ENCODE measurements at places on chromosomes 5 and 9.

- no peak for DNase-seq
Measured at GRCh38 chr5:1298723-1299510, 4.0 kb upstream of the TERT start.

- DNase-seq: no peak
Measured at GRCh38 chr9:80177949-80178480, 606.2 kb downstream of the TLE4 start.

DNA sequence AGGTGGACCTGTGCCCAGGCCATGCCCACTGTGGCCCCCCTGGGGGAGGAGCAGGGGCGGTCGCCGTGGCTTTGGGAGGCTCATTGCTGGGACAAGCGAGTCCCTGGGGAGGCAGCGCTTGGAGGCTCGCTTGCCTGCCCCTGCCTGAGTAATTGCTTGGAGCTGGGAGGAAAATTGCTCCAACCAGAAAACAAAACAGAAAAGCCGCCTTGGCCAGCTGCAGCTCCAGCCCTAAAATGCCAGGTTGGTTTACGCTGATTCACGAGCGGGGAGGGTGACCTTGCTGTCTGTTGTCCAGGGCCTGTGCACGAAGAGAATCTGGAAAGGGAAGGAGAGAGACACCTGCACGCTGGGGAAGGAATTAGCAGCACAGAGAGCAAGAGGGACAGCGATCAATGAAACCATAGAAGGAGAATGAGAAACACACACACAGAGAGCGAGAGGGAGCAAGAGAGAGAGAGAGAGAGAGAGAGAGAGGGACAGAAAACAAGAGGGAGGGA lies 25.3 kb downstream of the NTNG2 start:
- no peak for DNase-seq

- DNase-seq: no peak
Measured at GRCh38 chr5:133391354-133392136, 220.8 kb downstream of the FSTL4 start.

DNA sequence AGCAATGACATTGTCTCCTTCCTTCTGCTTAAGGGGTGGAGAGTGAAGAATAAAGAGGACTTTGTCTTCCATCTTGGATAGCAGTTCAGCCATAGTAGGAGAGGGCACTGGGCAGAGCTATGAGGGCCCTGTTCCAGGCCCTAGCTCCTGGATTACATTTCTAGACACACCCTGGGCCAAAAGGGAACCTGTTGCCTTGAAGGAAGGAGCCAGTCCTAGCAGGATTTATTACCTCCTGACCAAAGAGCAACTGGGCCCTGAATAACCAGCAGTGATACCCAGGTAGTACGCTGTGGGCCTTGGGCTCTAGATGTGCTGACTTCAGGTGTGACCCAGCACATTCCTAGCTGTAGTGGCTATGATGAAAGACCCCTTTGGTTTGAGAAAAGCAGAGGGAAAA lies 95.8 kb downstream of the RMI1 start:
- no peak for DNase-seq

DNA sequence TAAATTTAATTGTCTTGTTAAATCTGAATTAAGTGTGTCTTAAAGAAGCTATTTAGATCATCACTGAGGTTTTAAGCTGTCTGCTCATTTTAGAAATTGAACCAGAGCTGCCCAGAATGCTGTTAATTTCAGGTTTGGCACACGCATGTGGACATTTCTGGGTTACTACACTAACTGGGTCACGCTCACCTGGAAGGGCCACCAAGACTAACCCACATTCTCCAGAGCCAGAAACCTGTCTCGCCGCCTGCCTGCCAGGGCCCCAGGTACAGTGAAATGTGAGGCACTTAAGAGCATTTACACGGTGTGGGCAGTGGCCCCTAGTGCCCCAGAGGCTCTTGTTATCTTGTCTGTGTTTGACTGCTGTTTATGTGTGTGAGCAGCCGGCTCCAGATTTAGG lies 46.6 kb downstream of the ATP10B start:
- no peak for DNase-seq

DNA sequence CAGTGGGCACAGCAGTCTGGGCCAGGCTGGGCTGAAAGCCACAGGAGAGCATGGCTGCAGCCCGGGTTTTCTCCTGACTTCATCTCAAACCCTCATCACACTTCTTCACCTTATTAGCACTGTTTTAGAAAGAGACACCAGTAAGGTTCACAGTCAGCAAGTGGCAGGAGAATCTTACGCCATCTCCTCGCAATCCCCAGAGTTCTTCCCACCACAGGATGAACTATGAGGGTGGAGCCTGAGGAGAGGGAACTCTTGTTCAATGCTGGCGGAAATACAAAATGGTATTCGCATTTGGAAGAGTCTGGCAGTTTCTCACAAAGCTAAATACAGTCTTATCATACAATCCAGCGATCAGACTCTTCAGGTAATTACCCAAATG lies 14.7 kb downstream of the BICD2 start:
- no peak for DNase-seq

DNA sequence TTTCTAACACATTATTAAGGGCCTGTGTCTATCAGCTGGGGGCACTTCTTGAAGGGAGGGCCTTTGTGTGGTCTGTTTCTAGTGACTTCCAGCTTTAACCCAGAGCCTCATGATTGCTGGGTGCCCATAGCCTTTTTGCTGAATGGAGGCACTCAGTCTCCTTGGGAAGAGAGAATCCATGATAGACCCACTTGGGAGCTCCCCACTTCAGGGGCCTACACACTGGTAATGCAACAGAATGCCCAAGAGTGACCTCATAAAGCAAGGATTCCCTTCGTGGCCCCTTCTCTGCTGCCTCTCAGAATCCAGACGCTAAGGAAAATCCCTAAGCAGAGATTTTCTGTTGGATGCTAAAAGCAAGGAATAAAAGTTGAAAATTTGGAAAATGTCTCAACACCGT lies at the start of gene CATSPER3:
Gene CATSPER3, plus strand, starts transcription at position 301 of the 400 bp plus-strand sequence. Its CDS starts 85 bp downstream, at position 386.
- DNase-seq: no peak

DNA sequence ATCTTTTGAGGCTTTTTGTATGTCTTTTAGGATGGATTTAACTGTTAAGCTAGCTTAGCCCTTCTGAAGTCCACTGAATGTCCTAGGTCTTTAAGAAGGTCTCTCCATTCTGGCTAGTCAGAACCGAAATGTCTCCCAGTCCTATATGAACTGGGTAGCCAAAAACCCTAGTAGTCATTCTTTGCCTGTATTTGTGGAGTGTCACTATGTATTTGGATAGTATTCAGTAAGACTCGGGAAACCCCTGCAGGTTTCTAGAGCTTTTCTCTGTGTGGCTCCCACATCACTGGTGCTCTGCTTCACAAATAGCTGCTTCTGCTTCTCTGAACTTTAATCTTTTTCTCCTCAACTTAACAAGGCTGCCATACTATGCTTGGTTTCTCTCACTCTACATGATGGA lies 68.0 kb downstream of the RIC1 start:
- DNase-seq: no peak

DNA sequence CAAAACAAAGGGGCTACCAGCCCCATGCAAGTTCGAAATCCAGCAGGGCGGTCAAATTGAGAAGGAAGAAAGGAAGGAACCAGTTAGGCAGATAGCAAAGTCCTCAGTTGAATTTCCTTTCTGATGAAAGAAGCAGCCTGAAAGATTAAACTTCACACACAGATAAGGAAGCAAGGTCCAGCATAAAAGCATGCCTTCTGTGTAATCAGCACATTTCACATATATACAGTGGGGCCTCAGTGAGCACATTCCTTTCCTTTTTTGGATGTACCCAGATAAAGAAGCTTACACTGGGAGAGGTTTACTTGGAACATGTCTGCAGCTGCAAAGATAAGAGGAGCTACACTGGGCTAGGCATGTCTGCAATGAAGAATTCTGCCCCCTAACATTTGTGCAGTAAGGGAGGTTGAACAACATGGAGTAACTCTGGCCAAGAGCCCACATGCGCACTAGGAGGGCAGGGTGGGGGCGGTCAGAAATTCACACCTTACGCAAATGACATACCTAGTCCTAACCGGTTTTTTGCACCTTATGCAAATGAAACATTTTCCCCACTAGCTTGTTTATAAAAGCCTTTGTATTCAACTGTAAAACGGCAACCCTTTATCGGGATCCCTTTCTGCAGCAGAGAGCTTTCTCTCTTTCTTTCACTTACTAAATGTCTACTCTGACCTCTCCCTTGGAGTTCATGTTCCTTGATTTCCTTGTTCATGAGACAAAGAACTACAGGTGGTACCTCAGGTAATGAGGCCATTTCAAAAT lies 149.7 kb upstream of the FBXL17 start:
- no peak for DNase-seq

- no peak for DNase-seq
Measured at GRCh38 chr9:108634204-108634603, 221.6 kb downstream of the ACTL7B start.

DNA sequence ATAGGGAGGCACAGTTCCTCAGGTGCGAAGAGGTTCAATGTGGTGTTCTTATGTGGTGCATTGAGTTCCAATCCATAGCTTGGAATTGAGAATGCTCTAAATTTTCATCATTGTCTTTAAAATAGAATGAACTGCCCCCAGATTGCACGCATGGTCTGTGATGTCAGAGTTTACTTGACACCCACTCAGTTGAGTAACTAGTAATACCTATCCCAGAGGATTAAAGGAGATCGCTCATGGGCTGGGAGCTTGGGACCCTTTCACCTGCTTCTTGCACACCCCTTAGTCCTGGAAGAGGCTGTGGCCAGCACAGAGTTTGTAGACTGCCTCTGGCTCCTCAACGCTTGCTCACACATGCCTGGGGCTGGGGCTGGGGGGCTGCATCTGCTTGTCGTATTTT lies 95.1 kb upstream of the OTULINL start:
- no peak for DNase-seq

DNA sequence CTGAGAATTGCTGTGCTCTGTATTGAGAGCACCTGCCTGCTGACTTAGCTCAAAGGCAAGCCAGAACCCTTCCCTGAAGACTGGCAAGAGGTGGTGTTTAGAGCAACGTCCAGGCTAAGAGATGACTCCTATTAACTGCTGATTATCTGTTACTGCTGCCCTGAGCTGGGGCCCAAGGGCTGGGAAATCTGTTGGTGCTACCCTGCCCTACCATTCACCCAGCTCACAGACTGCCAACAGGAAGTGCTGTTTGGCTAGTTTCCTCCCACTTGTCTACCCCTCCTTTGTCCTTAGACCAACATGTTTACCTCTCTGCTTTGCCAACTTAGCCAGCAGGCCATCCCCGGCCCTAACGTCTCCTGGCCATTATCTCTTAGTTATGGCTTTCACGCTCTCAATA lies 6.9 kb downstream of the RAB24 start:
- no peak for DNase-seq

DNA sequence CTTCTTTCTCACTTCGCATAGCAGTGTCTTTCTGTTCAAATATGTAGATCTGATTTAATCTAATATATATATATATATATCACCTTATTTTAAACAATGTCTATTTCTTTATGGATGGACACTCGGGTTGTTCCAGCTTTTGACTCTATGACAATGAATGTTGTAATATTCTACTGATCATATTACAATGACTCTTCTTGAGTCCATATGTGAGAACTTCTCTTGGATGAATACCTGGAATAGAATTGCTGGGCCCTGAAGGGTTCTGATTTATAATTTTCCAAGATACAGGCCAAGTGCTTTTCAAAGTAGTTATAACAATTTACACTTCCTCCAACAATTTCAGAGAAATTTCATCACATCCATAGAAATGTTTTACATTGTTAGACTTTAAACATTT lies 28.8 kb downstream of the NTRK2 start:
- no peak for DNase-seq

DNA sequence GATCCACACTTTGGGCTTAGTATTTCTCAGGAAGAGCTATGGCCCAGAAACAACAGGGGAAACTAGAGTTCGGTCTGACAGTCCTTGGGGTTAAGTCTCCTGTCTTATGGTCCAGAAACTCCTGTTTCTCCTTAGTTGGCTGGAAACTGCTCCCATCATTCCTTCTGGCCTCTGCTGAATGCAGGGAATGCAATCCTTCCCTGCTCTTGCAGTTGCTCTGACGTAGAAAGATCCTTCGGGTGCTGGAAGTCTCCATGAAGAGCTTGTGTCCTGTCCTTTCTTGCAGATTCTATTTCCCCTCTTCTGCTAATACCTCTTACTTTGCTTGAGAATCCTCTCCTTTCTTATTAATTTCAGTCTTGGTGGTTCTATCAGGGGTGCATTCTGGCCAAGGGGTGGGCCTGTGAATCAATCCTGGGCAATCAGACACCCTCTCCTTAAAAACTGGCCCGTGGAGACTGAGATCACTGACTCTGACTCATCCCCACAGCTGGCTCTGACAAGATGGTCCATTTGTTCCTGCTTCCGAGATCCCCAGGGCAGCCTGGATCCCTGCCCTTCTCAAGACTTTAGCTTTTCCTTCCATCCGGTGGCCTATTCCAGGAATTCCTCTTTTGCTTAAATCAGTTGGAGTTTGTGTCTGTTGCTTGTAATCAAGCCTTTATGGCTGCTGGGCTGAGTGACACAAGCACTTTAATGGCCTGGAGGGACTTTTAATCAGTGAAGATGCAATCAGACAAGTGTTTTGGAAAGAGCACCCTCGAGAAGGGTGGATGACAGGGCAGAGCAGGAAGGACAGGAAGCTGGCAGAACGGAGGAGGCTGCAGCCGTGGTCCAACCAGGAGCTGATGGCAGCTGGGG lies 23.7 kb downstream of the PTGS1 start:
- no peak for DNase-seq

DNA sequence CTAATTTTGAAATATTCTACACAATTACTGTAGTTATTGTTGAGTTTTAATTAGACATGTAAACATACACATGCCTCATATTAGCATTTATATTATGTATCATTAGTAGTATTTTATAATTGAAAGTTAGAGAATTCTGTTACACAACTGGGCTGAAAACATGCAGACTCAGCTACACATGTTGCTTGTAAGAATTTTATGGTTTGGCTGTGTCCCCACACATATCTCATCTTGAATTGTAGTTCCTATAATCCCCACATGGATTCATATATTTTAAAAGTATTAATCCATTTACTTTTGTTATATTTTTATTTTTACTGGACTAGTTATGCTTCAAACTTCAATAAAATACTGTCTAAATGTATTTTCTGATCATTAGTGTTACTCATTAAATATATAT lies 2075.3 kb upstream of the C9orf72 start:
- DNase-seq: no peak

GRCh38 chr5:124654418-124654817 lies 92.0 kb downstream of the ZNF608 start:
- DNase-seq: no peak

DNA sequence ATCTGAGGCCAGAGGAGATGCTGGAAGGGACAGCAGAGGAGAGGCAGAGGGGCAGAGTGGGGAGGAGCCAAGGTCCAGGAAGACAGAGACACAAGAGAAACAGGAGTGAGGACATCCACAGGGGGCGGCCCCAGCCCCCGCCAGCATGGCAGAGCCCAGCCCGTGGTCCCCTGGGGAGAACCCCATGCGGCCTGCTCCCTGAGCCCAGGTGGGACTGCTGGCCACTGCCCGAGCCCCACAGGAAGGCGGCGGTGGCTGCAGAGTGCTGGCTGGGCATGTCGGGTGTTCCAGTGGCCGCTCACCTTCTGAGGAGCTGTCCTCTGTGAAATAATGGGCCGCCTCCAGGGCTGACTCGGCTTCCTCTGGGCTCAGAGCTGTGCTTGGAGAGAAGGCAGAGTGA lies 8.9 kb upstream of the MRNIP start:
- no peak for DNase-seq

GRCh38 chr5:116766470-116766947 lies 191.9 kb upstream of the SEMA6A start:
- peak; percentile 52 for DNase-seq

Data from activated CD4-positive, alpha-beta T cell treated with anti-CD3 and anti-CD28 coated beads, Interleukin-2, Interleukin-4, amounts not matched to agents 100 ng/mL and 50 ng/mL, durations not matched to agents 16 hours and 8 hours (primary cell).